ENCODE measurements at places on chromosomes 1 and 21.

DNA sequence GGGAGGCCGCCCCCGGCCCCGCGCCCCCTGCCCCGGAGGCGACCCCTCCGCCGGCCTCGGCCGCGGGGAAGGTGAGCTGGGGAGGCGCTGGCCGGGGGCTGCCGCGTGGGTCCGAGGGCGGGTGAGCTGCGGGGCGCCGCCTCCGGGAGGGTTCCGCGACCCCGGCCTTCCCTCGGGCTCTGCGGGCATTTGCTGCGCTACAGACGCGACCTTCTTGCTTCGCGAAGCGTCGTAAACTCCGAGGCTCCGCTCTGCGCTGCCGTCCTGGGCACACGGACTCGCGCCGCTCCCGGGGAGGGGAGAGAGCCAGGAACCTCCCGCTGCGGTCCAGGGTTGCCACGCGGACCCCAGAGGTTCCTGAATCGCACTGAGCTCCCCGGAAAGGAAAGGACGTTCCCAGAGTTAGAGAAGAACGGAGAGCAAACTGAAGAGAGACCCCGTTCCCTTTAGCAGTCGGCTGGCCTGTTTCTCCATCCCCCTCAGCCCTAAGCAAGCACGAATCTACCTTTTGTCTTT is 345 bp downstream of the SLX9 start:
- peak; percentile 37 for DNase-seq

DNA sequence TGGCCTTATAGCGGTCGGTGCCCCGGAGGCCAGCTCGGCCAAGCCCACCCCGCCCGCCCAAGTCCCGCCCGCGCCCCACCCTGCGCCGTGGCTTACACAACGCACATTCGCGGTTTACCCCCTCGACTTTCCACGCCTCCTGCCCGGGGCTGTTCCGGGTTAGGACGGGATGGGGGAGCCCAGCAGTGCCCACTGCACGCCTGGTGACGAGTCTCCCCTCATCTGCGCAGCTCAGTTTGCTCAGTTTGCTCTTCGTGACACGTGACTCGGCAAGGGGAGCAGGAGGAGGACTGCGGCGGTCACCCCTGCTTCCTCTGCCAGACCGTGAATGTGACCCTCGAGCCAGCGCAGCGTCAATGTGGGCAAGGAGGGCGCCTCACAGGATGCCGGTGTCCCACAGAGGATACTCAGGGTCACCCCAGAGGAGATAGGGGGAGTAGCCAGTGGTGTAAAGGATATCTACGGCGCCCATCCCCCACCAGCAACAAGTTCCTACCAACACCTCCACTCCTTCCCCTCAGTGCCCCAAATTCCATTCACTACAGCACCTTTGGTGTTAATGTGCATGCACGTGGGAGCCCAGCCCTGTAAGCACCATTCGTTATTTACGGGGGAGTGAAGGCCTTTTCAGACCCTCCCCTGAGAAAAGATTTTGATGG is 350 bp upstream of the S100A6 start:
- DNase-seq: peak; percentile 96

DNA sequence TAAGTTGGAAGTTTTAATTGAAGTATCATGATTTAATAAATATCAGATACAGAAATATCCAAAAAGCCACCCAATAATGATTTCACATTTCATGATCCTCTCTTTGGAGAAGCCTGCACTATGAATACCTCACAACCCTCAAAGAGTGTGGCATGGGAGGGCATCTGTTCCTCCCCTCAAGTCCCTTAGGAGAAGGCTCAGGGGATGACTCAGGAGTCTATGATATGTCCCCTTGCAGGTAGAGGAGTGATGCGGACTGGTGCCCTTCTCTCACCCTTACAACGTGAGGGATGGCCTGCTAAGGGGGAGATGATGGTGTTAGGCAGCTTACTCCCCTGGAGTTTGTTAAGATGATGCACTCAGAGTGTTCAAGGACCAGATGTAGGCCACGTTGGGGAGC is 303.3 kb upstream of the DUSP10 start:
- DNase-seq: no peak

GRCh38 chr1:180519846-180520245 is 17.5 kb upstream of the ACBD6 start:
- DNase-seq: no peak

DNA sequence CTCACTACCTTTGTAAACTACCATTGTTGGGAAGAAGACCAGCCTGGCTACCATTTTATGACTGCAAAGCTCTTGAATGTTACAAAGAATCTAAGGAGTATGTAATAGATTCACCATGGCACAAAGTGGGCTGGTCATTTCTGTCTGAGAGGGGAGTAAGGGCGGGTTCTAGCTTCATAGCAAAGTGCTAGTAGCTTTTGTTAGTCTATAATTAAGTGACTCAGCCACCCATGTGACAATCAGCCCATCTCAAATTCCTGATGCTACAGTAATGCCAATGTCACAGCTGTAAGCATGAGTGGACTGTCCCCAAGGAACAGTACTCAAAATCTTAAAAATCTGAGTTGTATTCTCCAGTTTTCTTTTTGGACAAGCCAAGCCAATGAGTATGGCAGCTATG is 15.4 kb upstream of the OTUD3 start:
- DNase-seq: no peak

- no peak for DNase-seq
Observed at GRCh38 chr1:229874136-229874535, 192.9 kb upstream of the GALNT2 start.

DNA sequence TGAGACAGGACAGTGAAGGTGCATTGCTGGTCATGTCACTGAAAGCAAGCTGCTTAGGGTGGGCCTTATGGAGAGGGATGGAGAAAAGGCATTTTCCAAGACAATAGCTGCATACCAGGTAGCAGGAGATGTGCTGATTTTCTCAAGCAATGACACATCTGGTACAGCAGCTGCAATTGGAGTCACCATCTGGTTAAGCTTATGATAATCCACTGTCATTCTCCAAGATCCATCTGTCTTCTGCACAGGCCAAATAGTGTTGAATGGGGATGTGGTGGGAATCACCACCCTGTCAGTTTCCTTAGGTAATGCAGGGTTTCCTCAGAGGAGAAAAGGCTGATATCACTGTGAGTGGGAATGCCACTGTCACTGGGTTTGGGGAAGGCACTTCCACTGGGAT is 54.6 kb downstream of the ADSS2 start:
- no peak for DNase-seq

GRCh38 chr1:153638261-153638660 is 4.4 kb downstream of the CHTOP start:
- no peak for DNase-seq

GRCh38 chr1:175514387-175514953 is 228.9 kb downstream of the TNR start:
- peak; percentile 55 for DNase-seq

GRCh38 chr1:163932901-163933300 is 611.1 kb downstream of the NUF2 start:
- no peak for DNase-seq

- DNase-seq: no peak
Observed at GRCh38 chr1:10975567-10976326, 36.7 kb upstream of the TARDBP start.

GRCh38 chr1:94045465-94046056 is 75.4 kb downstream of the ABCA4 start:
- DNase-seq: peak; percentile 75

- no peak for DNase-seq
Observed at GRCh38 chr1:235019961-235020360, 108.7 kb downstream of the TOMM20 start.

- no peak for DNase-seq
Observed at GRCh38 chr1:119634016-119634415, 14.1 kb downstream of the ZNF697 start.

DNA sequence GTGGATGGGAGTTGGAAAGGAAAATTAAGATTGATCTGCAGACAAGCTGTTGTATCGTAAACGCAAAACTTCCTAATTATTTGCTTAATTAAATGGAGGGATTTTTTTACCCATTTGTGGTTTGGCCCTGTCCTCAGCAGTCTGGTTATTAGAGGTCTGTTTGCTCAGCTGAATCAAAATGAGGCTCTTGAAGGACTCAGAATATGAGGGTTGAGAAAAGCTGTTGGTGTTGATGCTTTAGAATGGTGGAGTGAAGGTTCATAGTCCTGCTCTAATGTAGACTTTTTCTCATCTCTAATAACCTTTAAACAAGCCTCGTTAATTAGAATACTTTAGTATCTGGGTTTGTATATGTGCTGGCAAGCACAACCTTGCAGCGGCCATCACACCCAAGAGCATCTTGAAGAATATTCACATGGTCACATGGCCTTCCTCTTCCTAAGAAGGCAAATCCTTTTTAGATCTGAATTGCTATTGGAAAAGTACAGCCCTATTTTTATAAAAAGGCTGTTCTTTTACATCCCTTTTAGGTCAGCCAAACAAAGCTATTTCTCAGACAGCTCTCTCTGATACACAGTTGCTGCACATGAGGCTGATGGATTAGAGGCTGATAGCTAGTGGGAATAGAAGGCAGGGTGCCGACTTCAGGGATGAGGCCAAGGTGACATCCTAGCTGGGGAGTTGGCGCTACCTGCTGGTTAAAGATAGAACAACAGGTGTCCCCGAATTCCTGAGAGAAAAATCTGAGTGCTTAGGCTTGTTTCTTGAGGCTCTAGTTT is 53.8 kb downstream of the MACF1 start:
- DNase-seq: peak; percentile 82

GRCh38 chr1:225338545-225338944 is 89.3 kb downstream of the LBR start:
- DNase-seq: no peak

- peak; percentile 70 for DNase-seq
Observed at GRCh38 chr1:35220976-35221375, 28.0 kb upstream of the SFPQ start.

GRCh38 chr1:1759456-1760344 is 18.6 kb downstream of the NADK start:
- no peak for DNase-seq

GRCh38 chr1:54697896-54698295 is 17.8 kb upstream of the TTC4 start:
- no peak for DNase-seq

- DNase-seq: no peak
Observed at GRCh38 chr1:74913978-74914377, 181.0 kb downstream of the TYW3 start.

DNA sequence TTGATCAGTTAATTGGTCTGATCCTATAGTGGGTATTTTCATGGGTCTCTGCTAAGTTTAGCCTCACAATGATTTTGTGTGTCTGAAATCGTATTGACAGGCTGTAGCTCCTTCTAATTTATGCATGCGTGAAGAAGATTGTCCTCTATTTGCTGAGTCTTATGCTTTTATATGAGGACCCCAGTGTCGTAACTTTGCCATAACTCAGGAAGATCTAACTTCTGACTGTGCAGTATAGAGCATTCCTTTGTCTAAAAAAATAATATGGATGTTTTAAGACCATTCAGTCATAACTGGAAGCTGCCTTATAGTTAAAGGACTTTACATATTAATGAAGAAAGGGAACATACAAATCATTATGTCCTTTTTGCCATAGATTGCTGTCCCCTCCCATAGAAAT is 73.3 kb downstream of the CAMTA1 start:
- DNase-seq: no peak

- DNase-seq: no peak
Observed at GRCh38 chr1:24094554-24094953, 17.4 kb downstream of the MYOM3 start.

DNA sequence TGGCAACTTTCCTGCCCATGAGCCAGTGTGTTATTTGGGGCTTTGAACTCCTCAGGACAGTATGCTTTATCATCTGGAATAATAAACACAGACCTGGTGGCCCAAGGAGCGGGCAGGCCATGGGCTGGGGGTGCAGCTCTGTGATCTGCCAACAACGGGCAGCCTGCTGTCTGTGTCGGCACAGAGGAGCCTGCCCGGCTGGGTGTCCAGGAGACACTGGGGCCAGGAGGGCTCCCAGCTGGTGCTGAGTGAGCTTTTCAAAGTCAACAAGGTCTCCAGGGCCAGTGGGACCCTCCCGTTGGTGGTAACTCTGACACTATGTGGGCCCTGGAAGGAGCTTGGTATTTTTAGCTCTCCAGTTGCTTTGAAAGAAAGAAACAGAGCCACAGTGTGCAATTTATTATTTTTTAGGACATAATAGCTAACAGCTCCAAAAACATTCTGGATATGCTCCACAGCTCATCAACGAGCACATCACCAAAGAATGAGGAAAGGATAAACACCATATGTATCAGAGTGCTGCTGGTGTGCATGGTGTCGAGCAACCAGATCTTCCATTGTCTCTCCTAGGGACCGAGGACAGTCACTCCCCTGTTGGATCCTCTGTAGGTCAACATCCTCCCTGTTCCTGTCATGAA is 488.7 kb upstream of the USP24 start:
- DNase-seq: no peak

DNA sequence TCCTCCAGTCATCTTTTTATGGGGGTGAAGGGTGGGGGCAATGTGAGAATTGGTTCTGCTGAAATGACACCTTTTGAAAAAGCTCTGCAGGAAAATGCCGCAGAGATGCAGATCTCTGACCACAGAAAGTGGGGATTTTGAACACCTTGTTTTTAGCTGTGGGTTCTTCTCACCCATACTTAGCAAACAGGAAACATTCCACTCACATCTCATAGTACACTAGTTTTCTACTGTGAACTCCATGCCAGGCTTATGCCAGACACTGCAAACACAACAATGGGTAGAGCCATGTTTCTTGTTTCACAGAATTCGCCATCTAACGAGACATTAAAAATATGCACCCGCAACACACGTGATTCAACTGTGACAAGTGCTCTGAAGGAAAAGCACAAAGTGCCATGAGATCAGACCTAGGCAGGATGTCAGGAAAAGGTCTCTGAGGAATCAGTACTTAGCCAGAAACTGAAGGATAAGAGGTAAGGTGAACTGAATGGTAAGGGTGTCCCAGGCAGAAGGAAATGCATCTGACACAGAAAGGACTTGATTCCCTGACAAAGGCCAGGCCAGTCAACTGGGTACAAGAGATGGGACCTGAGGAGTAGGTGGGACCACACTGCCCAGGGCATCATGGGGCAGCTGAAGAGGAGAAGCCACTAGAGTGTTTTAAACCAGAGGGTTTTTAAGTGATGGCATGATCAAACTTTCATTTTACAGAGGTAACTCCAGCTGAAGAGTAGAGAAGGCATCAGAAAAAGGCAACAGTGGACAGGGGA is 83.8 kb upstream of the JAK1 start:
- no peak for DNase-seq

DNA sequence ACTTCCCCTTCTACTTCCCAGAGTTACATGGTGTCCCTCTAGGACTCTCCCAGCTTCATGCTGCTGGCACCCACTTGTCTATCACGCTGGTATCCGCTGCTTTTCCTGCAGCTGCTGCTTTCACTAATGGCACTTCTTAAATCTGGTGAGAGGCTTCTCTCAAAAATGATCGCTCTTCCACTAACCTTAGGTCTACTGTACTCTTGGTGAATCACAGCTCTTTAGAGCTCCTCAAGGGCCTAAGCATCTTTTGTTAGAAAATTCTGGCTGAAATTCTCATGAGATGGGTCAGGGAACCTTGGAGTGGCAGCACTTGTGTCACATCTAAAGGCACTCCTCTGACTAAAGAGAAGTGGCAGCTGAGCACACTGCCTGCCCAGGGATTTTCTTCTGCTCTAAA is 32.1 kb downstream of the ZMYND12 start:
- DNase-seq: no peak

GRCh38 chr1:95057351-95057750 is 15.4 kb downstream of the ALG14 start:
- DNase-seq: no peak

- no peak for DNase-seq
Observed at GRCh38 chr1:150017206-150017750, 6.8 kb upstream of the OTUD7B start.

GRCh38 chr1:165772739-165773138 is 4.1 kb upstream of the TMCO1 start:
- DNase-seq: no peak
